ENCODE measurements at places on chromosomes 1 and 21. TPM values are rescaled to one million over a fixed set of nuclear protein-coding genes. Genes with fewer than 3 reads are reported as not detected.

DNA sequence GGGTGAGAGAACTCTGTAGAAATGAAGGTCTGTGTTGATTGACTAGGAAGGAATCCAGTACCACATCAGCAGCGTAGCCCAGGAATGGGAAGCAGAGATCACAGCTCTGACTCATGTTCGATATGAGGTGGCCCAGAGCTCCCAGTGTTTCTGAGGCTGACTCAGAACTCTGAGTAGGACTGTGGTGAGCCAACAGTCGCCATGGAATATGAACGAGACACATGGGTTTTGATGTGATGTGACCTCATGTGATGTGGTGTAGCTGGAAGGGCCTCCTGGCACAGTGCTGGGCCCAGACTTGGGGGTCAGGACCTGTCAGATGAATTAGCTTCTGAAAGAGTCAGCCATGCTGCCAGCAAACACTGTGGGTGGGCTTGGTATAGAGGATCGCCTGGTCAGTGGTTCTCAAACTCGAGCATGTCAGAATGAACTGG, 237.0 kb downstream of the MRPL39 start:
- peak overlapping the region; percentile 69 for H3K27ac ChIP-seq
- no peaks in the 10 kb centered on the region for H3K4me1 ChIP-seq
- no peaks in the 10 kb centered on the region for H3K36me3 ChIP-seq
- no peaks in the 10 kb centered on the region for H3K27me3 ChIP-seq

DNA sequence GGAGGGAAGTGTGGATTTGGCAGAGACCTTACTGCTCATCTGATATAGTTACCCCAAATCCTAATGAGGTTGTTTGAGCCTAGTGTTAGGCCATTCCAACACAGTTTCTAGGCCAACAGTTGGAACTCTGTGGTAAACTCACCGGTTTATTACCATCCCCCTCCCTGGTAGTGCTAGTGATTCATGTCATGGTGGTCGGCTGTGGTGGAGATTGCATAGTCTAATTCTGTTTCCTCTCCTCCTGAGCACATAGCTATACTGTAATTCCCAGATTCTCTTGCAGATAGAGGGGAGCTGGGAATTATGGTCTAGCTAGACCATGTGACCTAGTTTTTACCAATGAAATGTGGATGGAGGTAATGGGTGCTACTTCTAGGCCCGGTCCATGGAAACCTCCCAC, 123.7 kb upstream of the KIF26B start:
- H3K4me1 ChIP-seq: no peaks in the 10 kb centered on the region
- no peak overlapping the region for H3K4me3 ChIP-seq
- H3K27ac ChIP-seq: no peak overlapping the region
- no peak for DNase-seq
- no peaks in the 10 kb centered on the region for H3K36me3 ChIP-seq
- H3K27me3 ChIP-seq: no peaks in the 10 kb centered on the region

GRCh38 chr1:241684108-241684507, 32.0 kb downstream of the WDR64 start:
- H3K36me3 ChIP-seq: no peaks in the 10 kb centered on the region
- H3K27me3 ChIP-seq: no peaks in the 10 kb centered on the region
- H3K4me3 ChIP-seq: no peak overlapping the region
- H3K4me1 ChIP-seq: no peaks in the 10 kb centered on the region

GRCh38 chr1:222370081-222370912, 177.6 kb downstream of the HHIPL2 start:
- no peak for DNase-seq
- no peaks in the 10 kb centered on the region for H3K27me3 ChIP-seq
- H3K4me3 ChIP-seq: no peak overlapping the region
- no peaks in the 10 kb centered on the region for H3K36me3 ChIP-seq
- H3K27ac ChIP-seq: no peak overlapping the region
- no peaks in the 10 kb centered on the region for H3K4me1 ChIP-seq

DNA sequence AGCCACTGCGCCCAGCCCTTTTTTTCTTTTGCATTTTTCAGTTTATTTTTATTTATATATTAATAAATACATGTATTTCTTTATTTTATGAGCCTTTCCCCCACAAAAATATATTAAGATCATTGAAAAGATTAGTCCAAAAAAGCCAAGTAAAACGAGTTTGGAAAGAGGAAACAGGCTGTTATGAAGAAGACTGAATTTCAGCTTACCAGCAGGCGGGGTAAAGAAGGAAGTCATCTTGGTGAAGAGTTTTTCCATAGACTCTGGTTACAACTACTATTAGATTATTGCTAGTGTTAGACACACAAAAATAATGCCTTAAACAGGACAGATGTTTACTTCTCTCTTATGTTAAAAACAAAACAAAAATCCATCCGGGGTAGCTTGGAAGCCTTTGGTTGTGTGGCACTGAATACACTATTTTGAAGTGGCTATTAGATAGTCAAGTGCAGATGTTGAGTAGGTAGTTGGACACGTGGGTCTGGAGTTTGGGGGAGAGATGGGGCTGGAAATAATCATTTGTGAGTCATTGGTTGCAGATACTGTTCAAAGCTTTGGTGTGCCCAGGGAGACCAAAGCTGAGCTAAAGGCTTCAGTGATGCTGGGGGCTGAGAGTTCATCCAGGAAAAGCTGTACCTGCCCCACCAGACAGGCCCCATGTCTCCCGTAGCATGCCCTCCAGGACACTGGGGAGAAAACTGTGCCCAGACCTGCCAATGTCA, 8.7 kb upstream of the LRRC71 start:
- H3K27me3 ChIP-seq: no peaks in the 10 kb centered on the region
- no peaks in the 10 kb centered on the region for H3K36me3 ChIP-seq
- no peak overlapping the region for H3K4me3 ChIP-seq
- DNase-seq: no peak

The SEC22B gene
- total RNA-seq: 16.0 TPM

The RGS8 gene
- not detected for total RNA-seq

The SIK1 gene
- total RNA-seq: 12.9 TPM

The IVL gene
- not detected for total RNA-seq

The ESPN gene
- 0.74 TPM for total RNA-seq

All from pancreas (tissue), 10 donors.